SHP77 treated with DMSO at 0.1 percent for 48 hours (cell line): ENCODE measurements at places on chromosomes 11 and 22.

GRCh38 chr22:39428597-39429071 is 28.2 kb upstream of the MGAT3 start:
- DNase-seq: no peak

- no peak for DNase-seq
Observed at GRCh38 chr22:44786610-44787009, 34.2 kb downstream of the ARHGAP8 start.

DNA sequence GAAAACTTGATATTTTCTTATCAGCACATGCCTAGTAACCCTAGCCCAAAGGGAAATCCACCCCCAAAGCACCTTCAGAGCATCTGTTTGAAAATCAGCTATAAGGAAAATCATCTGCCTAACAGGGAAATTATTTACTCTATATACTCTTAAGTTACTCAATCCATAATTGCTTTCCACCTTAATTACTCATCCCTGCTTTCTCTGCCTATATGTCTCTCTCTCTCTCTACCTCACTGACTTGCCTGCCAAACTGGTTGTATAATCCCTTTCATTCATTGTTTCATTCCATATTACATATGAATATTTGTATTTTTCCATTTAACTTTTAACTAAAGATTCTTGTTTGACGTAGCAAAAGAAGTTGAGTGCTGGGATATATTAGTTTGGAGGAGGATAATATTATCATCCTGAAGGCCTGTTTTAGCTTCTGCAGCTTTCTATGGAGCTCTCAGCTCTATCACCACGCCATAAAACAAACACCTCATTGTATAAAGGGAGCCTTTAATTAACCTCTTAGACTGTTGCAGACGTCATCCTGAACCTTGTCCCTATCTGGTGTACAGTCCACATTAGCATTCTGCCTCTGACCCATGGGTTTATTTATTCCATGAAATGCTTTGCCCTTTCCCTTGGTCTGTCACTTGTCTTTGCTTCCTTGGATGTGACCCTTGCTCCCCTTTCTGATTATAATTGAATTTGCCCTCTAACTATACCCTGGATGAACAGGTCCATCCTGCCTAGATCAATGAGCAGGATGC is 98.9 kb downstream of the INSC start:
- DNase-seq: no peak

- DNase-seq: no peak
Observed at GRCh38 chr22:30197389-30197788, 49.2 kb downstream of the LIF start.

DNA sequence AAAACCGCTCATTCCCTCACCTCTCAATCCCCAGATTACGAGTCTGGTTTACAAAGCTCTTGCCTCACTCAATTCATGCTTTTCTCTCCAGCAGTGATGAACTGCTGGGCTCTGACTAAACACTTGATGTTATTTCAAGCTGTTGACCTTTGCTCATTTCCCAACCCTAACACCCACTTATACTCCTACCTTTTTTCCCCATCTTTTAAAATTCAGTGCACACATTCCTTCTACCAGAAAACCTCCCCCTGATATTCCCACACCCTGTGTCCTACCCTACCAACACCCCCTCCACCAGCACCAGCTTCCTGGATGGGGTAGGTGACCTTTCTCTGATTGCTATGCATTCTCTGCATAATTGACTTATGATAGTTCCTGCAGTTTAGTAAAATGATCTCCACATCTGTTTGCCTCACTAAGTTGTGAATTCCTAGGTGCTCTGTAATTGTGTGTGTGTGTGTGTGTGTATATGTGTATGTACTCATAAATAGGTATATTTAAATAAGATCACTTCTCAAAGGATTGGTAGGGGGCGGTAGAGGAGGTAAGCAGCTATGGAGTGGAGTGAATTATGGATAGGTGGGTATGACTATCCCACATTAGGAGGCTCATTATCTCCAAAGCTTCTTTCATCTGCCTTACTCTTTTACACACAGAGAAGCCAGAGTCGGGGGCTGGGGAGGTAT is 842 bp downstream of the HEPACAM start:
- no peak for DNase-seq

- no peak for DNase-seq
Observed at GRCh38 chr11:125464270-125464662, 31.8 kb downstream of the FEZ1 start.
